Activated naive CD4-positive, alpha-beta T cell treated with anti-CD3 and anti-CD28 coated beads, Interleukin-2, amount 10 ng/mL, durations not matched to agents 7 days and 5 days (primary cell): ENCODE measurements at places on chromosomes 12 and 14.

DNA sequence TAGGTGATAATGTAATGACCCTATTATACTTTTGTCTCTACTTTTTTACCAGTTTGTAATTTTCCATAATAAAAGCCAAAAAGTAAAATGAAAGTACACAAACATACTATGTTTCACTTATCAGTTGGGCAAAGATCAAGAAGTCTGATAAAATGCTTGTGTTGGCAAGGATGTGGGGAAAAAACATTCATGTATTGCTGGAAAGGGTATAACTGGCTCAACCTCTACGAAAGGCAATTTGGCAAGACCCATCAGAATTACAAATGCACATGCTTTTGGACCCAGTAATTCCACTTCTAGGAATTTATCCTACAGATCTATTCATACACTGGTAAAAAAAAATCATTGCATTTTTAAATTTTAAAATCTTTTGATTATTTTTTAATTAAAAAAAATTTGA, 68.0 kb downstream of the SPTB start:
- DNase-seq, result no peak

DNA sequence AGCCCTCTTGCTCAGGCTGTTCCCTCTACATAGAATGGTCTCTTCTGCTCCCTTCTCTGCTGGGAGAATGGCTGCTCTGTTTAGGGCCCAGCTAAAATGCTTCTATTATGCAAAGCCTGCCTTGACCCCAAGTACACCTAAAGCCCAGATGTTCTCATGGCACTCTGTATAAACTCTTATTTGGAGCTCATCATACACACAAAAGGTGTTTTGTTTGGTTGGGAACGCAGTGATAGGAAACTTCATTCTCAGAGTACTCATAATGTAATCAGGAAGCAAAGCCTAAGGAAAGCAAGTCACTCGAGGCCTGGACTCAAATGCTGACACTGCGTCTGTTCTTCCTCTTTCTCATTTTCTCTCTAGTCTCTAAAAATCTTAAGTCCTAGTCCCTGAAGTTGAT, 38.2 kb upstream of the SYCP3 start:
- DNase-seq, result no peak

DNA sequence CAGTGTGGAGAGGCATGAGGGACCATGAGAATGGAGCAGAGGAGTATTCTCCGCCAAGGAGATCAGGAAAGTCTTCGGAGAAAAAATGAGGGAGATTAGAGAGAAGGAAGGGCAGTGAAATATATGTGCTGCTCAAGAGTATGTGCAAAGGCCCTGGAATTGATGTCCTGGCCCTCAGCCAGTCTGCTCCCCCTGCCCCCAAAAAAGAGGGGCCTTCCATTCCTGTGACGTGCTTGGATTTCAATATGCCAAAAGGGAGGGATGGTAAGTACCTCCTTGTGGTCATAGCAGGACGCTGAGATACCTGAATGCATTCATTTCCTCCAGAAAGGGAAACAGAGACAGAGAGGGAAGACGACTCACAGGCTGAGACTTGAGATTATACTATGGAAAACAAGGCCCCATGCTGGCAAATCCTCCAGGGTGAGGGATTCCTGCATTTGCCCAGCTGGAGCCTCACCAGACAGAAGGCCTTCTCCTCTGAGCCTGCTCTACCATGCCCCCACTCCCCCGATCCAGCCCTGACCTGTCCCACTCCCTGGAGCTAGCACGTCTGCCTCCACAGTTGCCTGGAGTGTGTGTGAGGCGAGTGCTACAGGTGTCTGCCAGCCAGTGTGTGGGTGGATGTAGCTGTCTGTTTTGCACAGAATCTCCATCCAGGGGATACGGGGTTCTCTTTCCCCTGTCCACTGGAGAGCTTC, 3.9 kb upstream of the RARG start:
- DNase-seq, result no peak

DNA sequence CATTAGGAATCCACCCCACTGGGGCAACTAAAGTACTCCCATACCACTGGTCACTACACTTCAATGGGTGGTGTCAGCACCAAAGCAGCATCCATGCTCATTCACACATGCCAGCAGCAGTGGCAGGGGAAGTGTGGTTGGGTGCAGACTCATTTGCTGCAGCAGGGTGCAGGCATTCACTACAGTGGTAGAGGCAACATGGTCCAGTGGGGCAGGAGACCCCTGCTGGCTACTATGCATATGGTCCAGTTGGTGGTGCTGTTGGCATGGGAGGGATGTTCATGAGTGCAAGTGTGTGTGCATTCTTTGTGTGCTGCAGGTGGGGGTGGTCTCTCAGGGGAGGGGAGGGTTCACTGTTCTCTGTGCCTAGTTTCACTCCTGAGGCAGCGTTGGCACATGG, 908.4 kb upstream of the NOVA1 start:
- DNase-seq, result no peak

DNA sequence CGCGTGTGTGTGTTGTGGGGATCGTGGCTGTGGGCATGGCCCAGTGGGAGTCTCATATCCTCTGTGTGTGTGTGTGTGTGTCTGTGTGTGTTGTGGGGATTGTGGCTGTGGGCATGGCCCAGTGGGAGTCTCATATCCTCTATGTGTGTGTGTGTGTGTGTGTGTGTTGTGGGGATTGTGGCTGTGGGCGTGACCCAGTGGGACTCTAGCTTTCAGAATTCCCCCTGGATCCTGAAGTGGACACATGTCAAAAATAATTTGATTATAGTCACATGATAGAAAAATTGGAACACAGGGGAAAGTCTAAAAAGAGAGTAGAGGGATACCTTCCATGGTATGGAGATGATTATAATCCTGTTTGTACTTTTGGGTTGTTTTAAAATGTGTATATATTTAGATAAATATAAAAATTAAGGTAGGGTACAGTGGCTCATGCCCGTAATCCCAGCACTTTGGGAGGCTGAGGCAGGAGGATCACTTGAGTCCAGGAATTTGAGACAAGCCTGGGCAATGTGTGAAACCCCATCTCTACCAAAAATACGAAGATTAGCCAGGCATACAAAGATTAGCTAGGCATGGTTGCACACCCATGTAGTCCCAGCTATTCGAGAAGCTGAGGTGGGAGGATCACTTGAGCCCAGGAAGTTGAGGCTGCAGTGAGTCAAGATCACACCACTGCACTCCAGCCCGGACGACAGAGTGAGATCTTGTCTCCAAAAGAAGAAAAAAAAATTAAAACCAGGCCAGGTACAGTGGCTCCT, 11.0 kb downstream of the PAPLN start:
- no peak for DNase-seq

GRCh38 chr14:77071938-77072388, 26.1 kb upstream of the CIPC start:
- DNase-seq, result no peak

DNA sequence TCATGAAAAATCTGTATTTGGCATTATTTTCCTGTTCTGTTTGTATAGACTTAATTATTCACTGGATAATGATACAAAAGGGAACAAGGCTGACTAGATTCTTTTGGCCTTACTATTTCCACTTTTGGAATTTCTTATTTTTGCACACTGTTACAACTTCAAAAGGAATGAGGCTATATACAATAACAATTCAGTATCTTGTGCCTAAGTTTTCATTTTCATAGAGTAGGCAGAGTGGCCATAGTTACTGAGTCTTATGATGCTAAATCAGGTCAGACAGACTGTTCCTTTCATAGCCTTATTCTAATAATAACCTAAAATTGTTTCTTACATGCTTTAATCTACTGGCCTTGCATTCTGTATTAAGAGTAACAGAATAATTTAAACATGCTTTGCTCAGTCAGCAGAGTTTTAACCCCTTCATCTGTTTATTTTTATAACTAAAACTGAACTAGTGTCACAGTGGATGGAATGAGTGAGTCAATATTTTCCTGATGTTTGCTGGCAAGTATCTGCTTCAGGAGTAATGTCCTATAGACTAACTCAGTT, 10.5 kb downstream of the TTC8 start:
- no peak for DNase-seq

- DNase-seq, result no peak
Measured at GRCh38 chr14:88426271-88426670, 40.8 kb downstream of the SPATA7 start.

- DNase-seq, result no peak
Measured at GRCh38 chr14:26078561-26078960, 519.3 kb downstream of the NOVA1 start.
